GM12864 (cell line): ENCODE measurements at places on chromosomes 5 and 9.

DNA sequence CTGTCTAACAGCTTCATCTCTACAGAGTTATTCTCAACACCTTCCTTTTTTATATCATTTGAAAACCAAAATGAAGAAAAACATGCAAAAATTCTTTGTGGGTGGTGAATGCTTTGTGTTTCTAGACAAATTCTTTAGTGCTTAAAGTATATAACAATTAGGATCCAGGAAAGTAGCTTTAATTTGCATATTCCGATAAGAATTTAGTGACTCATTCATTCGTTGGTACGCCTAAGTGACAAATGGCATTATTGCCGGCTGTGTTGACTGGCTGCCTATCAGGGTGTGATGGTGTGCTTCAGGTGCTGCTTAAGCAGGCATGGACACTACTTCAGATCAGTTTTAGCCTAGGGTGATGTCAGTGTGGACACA lies 35.2 kb downstream of the LMNB1 start:
- no peak for DNase-seq

DNA sequence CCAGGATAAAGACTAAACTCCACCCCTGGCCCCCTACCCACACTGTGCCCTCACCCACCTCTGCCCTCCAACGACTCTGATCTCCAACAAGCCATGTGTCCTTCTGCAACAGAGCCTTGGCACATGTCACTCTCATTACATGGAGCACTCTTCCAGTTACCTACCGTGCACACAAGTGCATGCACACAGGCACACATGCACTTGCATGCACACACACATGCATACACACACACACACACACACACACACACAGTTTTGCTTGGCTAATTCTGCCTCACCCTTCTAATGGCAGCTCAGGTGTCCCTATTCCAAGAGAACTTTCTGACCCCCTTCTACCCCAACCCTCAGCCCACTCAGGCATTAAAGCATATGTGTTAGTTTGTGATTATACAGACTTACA lies 19.6 kb downstream of the GALNT10 start:
- no peak for DNase-seq

DNA sequence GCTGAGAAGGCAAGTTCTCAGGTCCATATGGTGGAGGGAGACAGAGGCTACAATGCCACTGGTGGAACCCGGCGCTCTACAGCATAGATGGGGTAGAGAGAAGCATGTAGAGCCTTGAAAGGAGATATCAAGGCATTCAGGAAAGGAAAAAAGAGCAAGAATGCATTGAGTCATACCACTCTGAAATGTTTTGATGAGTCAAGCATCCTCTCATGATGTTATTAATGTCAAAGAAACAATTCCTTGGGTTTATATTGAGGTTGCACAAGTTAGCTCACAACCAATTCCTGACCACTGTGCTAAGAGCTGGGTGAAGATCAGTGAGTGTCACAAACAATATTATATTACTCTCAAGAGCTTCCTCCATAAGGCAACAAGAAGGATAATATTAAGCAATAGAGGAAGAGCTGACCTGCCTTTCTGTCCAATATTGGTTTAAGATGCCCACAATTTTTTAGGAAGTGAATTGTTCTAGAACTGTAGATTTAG lies 178.0 kb downstream of the RFK start:
- no peak for DNase-seq

- DNase-seq, result no peak
Observed at GRCh38 chr5:626850-627249, 14.7 kb downstream of the CEP72 start.

GRCh38 chr5:96881511-96882115 lies 5.3 kb downstream of the ERAP2 start:
- no peak for DNase-seq

DNA sequence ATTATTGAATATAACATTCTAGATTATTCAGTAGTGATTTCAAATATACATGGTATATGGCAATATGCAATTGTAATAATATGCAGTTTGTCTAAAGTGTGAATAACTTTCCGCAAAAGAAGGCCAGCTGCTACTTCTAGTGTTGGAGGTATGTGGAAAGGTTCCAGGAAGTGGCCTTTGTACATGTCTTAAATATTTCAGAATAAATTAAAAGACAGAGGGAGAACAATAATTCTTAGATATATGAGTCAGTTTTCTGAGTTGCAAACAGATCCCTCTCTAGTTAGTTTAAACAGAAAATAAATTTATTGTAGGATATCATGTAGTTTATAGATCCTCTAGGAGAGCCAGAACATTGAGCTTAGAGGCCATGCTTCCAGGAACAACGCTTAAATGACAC lies 210.8 kb upstream of the ELL2 start:
- DNase-seq, result no peak

DNA sequence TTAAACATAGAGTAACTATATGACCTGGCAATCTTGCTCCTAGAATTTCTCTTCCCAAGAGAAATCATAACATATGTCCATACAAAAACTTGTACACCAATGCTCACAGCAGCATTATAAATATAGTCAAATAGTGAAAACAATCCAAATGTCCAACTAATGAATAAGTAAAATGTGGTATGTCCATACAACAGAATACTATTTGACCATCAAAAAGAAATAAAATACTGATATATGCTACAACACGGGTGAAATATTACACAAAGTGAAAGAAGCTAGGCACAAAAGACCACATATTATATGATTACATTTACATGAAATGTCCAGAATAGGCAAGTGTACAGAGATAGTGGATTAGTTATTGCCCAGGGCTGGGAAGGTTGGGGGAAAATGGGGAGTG lies 41.4 kb downstream of the PSMB7 start:
- DNase-seq, result no peak
